Lower lobe of right lung (tissue), 2 donors: ENCODE measurements at places on chromosomes 4 and X.

DNA sequence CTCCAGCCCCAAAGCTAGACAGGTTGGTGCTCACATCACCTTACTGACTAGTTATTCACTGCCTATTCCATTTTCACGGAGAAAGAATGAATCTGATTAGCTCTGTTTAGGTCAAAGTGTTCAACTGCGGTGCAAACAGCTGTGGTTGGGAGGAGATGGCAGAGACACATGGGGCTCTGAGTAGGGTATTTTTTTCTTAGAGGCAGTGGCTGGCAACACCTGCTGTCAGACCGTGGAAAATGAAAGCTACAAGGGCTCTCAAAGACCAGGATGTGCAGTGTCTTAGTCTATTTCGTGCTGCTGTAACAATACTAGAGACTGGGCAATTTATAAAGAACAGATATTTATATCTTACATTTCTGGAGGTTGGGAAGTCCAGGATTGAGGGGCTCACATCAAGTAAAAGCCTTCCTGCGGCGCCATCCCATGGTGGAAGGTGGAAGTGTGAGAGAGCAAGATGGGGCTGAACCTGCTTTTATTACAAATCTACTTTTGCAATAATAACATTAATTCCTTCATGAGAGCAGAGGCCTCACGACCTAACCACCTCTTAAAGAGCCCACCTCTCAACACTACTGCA is 10.6 kb downstream of the NYX start:
- H3K36me3 ChIP-seq, result no peaks in the 10 kb centered on the region
- H3K27me3 ChIP-seq, result no peaks in the 10 kb centered on the region
- H3K4me3 ChIP-seq, result no peak overlapping the region
- no peak for DNase-seq
- H3K4me1 ChIP-seq, result no peaks in the 10 kb centered on the region

DNA sequence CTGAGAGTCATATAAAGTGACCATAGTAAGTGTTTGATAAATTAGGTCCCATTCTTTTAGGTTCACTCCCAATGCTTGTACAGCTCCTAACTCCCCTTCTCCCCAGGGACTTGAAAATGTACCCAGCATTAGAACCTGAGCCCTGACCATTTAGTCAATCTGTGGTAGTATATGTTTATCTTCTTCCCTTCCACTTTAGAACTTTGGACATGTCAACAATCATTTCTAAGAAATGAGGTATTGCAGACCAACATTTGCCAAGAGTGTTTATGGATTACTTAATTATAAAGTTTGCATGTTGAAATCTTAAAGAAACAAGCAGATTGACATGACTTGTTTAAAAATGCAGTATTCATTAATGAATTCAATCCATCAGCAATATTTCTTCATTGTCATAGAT is 26.0 kb downstream of the AFM start:
- H3K36me3 ChIP-seq, result no peaks in the 10 kb centered on the region
- no peaks in the 10 kb centered on the region for H3K4me1 ChIP-seq
- no peak for DNase-seq
- H3K27me3 ChIP-seq, result no peaks in the 10 kb centered on the region
- no peak overlapping the region for H3K4me3 ChIP-seq

- no peak overlapping the region for H3K4me3 ChIP-seq
- H3K27ac ChIP-seq, result no peak overlapping the region
- no peaks in the 10 kb centered on the region for H3K27me3 ChIP-seq
- peaks cover 50% of the 10 kb centered on the region for H3K36me3 ChIP-seq
Measured at GRCh38 chr4:168999809-169000208, 10.2 kb downstream of the CBR4 start.

DNA sequence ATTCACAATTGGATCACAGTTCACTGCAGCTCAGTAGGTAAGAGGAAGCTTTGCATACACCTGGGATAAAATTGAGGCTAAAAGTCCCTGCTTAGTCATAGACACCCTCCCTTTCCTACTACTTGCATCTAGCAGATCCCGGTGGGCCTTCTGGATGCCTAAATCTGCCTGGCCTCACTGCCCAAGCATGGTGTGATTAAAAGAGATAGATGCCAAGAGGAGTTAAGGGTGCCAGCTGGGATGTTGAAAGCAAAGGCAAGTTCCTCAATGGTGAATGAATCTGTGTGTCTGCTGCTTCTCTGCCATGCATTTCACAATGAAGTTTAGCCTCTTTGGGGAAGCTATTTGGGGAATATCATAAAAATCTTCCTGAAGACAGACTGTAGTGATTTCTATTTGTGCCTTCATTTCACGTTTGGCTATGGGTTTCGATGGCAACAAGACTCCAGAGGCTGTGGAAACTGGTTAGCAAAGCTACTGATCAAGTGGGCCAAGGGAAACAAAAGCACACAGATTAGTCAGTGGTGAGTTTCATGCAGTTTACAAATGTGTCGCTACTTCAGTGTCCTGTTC is 534.0 kb downstream of the ANKRD50 start:
- H3K36me3 ChIP-seq, result no peaks in the 10 kb centered on the region
- H3K4me3 ChIP-seq, result no peak overlapping the region
- no peaks in the 10 kb centered on the region for H3K27me3 ChIP-seq
- no peak overlapping the region for H3K27ac ChIP-seq
- no peaks in the 10 kb centered on the region for H3K4me1 ChIP-seq
- no peak for DNase-seq

- no peak overlapping the region for H3K27ac ChIP-seq
- no peak for DNase-seq
- no peaks in the 10 kb centered on the region for H3K27me3 ChIP-seq
- H3K4me3 ChIP-seq, result no peak overlapping the region
- no peaks in the 10 kb centered on the region for H3K36me3 ChIP-seq
Measured at GRCh38 chr4:86834901-86835300, 14.3 kb downstream of the SLC10A6 start.

DNA sequence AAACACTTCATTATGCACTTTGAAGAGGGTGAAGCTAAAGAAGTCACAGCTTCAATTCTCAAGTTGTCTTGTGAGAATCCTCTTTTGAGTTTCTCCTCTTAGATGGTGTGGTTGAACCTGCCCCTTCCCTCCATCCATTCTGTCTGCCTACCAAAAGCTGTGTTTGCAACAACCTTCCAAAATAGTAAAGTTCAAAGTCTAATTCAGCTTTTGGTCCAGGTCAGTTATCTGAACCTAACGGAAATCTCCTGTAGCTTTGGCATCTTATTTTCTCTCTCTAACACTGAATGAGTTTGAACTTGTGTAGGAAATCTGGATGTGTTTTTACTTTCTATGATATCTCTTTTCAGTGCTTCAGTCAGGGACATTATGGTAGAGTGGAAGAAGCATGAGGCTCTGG is 201.7 kb upstream of the AR start:
- no peaks in the 10 kb centered on the region for H3K36me3 ChIP-seq
- H3K4me3 ChIP-seq, result no peak overlapping the region
- H3K27ac ChIP-seq, result no peak overlapping the region
- no peak for DNase-seq
- H3K27me3 ChIP-seq, result no peaks in the 10 kb centered on the region
- H3K4me1 ChIP-seq, result no peaks in the 10 kb centered on the region

GRCh38 chr4:137474711-137475301 is 57.5 kb downstream of the PCDH18 start:
- H3K36me3 ChIP-seq, result no peaks in the 10 kb centered on the region
- no peak for DNase-seq
- no peaks in the 10 kb centered on the region for H3K27me3 ChIP-seq
- no peak overlapping the region for H3K4me3 ChIP-seq
- no peak overlapping the region for H3K27ac ChIP-seq

DNA sequence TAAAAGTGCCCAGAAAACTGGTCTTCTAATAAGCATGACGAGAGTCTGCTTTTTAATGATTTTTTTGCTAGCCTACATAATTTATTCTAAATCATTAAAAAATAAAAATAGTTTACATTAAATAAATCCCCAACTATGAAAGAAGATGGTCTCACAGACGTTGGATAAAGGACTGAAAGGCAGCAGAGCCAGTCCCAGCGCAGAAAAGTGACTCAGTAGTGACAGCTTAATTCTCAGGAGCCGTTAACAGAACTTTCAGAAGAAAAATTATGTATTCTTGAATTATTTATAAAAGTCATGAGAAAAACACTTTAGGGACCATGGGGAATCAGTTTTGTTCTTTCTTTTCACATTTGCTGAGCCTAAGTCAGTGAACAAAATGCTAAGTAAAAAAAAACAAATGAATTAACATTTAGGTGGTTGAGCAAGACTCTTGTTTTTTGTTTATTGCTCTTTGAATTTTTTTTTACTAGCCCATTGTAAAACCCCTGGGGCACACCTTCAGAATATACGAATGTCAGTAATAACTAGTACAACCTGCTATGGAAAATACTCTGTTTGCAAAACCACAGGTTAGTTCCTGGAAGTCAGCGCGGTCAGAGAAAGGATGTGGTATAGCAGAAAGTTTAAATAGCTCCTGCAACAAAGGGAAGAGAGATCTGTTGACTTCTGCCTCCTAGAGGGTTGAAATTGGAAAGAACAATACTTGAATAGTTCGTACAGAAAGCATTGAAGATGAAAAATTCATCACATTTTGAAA is 50.4 kb upstream of the CCDC160 start:
- no peaks in the 10 kb centered on the region for H3K36me3 ChIP-seq
- no peak for DNase-seq
- no peak overlapping the region for H3K4me3 ChIP-seq
- no peaks in the 10 kb centered on the region for H3K27me3 ChIP-seq
- H3K27ac ChIP-seq, result no peak overlapping the region

DNA sequence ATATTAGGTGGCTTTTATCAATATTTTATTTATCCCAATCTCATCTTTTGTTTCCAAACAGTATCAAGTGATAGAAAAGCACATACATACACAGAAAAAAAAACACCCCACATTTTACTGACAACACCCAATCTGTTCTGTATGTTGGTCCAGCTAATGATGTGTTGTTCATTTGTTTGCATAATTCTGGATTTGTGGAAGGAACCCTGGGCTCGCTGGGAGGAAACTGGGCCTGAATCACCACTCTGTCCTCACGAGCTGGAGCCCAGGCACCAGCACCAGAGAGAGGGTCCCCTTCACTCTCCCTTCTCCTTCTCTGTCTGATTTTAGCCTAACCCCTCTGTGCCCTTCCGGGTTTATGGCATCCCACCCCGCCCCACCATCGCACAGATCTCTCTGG is 79.8 kb downstream of the PSAPL1 start:
- DNase-seq, result no peak
- H3K27me3 ChIP-seq, result no peaks in the 10 kb centered on the region
- peaks cover 2% of the 10 kb centered on the region for H3K4me1 ChIP-seq
- H3K36me3 ChIP-seq, result no peaks in the 10 kb centered on the region
- no peak overlapping the region for H3K27ac ChIP-seq

GRCh38 chr4:54695788-54696187 is 38.0 kb downstream of the KIT start:
- no peaks in the 10 kb centered on the region for H3K27me3 ChIP-seq
- no peak overlapping the region for H3K27ac ChIP-seq
- DNase-seq, result no peak
- no peak overlapping the region for H3K4me3 ChIP-seq
- H3K36me3 ChIP-seq, result no peaks in the 10 kb centered on the region

- no peaks in the 10 kb centered on the region for H3K36me3 ChIP-seq
- no peak overlapping the region for H3K27ac ChIP-seq
- H3K27me3 ChIP-seq, result no peaks in the 10 kb centered on the region
- no peak for DNase-seq
- no peak overlapping the region for H3K4me3 ChIP-seq
- no peaks in the 10 kb centered on the region for H3K4me1 ChIP-seq
Measured at GRCh38 chrX:119228512-119229252, 7.4 kb upstream of the PGRMC1 start.

DNA sequence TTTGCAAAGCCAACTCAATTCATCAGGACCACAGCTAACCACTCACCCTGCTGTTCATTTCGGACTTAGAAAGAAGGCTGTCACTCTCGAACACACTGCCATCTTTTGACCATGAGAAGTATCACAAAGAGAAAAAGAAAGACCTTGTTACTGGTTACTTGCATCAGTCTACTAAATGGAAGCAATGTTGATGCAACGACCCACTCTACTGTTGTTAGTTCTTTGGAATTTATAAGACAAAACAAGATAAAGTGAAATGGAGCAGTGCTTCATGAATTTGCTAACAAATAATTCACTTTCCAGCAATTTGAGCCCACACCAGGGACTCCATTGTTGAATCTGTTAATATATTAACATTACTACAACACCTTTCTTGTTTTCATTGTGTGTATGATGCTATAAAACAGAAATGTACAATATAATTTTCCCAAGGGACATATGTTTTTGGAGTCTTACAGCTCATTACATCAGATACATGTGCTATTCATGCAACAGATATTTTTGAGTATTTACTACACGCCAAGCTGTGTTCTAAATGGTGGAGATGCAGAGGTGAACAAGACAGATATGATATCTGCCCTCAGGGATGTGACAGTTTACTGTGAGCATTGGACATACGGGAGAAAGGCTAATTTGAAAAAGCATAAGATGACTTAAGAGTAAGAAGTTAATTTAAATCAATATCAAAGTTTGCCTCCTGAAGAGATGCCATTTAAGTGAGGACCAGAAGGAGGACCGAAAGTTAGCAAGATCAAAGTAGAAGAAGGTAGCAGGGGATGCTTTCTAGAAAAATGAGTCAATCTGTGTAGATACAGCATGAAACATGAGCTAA is 87.2 kb downstream of the AREG start:
- H3K4me1 ChIP-seq, result no peaks in the 10 kb centered on the region
- H3K4me3 ChIP-seq, result no peak overlapping the region
- H3K27me3 ChIP-seq, result no peaks in the 10 kb centered on the region
- H3K36me3 ChIP-seq, result no peaks in the 10 kb centered on the region
- H3K27ac ChIP-seq, result no peak overlapping the region

DNA sequence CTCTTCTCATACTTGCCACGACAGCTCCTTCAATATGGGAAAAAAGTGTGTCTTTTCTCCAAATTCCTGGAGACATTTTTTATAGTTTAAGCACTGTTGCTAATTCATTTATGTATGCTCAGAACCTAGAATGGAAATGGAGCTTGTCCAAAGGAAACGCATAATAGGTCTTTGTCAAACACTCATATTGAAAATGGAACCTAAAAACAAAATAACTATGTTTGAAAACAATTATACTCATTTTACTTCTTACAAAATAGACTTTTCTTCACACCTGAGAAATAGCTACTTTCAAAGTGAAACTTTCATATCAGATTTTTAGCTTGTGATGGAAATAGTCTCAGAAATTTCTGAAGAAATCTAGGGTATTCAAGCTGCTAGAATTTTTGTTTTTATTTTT is 529.7 kb upstream of the BOD1L1 start:
- no peak overlapping the region for H3K4me3 ChIP-seq
- no peak overlapping the region for H3K27ac ChIP-seq
- no peaks in the 10 kb centered on the region for H3K4me1 ChIP-seq
- no peaks in the 10 kb centered on the region for H3K36me3 ChIP-seq

GRCh38 chr4:30950737-30951136 is 230.6 kb downstream of the PCDH7 start:
- no peak overlapping the region for H3K4me3 ChIP-seq
- H3K4me1 ChIP-seq, result no peaks in the 10 kb centered on the region
- H3K27ac ChIP-seq, result no peak overlapping the region
- no peaks in the 10 kb centered on the region for H3K36me3 ChIP-seq

DNA sequence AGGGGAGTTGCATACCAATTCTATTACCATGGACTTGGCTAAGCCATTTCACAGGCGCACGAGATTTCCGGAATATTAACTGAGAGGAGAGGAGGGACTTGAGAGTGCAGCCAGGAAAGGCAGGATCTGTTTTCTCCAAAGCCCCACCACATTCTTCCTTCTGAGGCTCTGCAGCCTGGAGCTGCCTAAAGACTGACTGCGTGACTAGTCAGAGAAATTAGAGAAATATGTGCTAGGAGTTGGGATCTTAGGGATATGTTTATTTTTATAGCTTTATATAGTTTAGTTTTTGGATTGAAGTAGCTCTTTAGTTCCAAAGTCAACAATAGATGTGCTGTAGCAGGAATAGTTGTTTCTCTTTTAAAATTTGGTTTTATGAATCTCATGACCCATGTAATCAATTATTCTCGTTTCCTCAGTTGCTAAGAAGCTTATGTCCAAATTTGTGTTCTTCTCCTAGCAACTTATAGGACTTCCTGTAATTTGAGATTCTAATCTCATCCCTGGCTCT is 300.1 kb upstream of the DDX53 start:
- no peak overlapping the region for H3K27ac ChIP-seq
- H3K4me3 ChIP-seq, result no peak overlapping the region
- no peaks in the 10 kb centered on the region for H3K4me1 ChIP-seq
- no peak for DNase-seq
